ENCODE measurements at places on chromosomes 11 and 22.
A peak's percentile ranks its signal among the peaks of the same experiment; 100 is the strongest.

- H3K4me3 ChIP-seq: peak overlapping the region; percentile 79
- peaks cover 1% of the 10 kb centered on the region for H3K36me3 ChIP-seq
- DNase-seq: no peak
- H3K27me3 ChIP-seq: peaks cover 27% of the 10 kb centered on the region
- peak overlapping the region; percentile 29 for H3K27ac ChIP-seq
- H3K4me1 ChIP-seq: peaks cover 20% of the 10 kb centered on the region
Measured at GRCh38 chr11:123429336-123429735, 733 bp upstream of the GRAMD1B start.

DNA sequence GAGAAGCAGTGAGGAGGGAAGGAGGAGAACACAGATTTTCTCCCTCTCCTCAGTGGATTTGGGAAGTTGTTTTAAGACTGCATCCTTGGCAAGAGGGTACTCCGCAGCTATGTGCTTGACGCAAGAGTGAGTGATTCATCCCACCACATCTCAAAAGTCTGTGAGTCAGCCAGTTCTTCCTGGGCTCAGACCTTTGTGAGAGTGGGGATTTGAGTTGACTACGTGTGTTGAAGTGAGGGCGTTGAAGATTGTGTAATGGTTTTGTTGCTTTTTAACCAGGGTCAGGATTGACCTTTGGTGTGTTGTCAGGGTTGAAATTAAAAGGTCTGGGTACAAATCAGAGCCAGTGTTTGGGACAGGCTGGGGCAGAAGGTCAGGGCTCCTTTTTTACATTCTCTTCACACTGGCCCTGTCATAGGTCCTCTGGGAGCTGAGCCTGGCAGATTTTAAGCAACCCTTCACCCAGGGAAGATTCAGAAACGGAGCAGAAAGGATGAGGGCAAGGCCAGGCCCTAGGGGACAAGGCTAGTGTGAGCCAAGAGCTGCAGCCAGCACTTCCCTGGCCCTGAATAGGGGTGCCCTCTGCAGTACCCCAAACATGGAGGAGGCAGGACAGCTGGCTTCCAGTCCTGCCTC, 4.2 kb upstream of the C11orf86 start:
- H3K27ac ChIP-seq: no peak overlapping the region
- no peak overlapping the region for H3K4me3 ChIP-seq
- H3K4me1 ChIP-seq: no peaks in the 10 kb centered on the region
- no peaks in the 10 kb centered on the region for H3K36me3 ChIP-seq
- no peak for DNase-seq
- peaks cover 3% of the 10 kb centered on the region for H3K27me3 ChIP-seq

- peaks cover 5% of the 10 kb centered on the region for H3K36me3 ChIP-seq
- no peak for DNase-seq
- no peaks in the 10 kb centered on the region for H3K27me3 ChIP-seq
- peaks cover 26% of the 10 kb centered on the region for H3K4me1 ChIP-seq
Measured at GRCh38 chr22:37662039-37662438, 3.5 kb downstream of the PDXP start.

GRCh38 chr11:9280655-9281301, 15.6 kb upstream of the DENND5A start:
- no peak for DNase-seq
- no peak overlapping the region for H3K4me3 ChIP-seq
- H3K27me3 ChIP-seq: no peaks in the 10 kb centered on the region
- H3K27ac ChIP-seq: no peak overlapping the region
- H3K4me1 ChIP-seq: no peaks in the 10 kb centered on the region
- H3K36me3 ChIP-seq: peaks cover 23% of the 10 kb centered on the region

DNA sequence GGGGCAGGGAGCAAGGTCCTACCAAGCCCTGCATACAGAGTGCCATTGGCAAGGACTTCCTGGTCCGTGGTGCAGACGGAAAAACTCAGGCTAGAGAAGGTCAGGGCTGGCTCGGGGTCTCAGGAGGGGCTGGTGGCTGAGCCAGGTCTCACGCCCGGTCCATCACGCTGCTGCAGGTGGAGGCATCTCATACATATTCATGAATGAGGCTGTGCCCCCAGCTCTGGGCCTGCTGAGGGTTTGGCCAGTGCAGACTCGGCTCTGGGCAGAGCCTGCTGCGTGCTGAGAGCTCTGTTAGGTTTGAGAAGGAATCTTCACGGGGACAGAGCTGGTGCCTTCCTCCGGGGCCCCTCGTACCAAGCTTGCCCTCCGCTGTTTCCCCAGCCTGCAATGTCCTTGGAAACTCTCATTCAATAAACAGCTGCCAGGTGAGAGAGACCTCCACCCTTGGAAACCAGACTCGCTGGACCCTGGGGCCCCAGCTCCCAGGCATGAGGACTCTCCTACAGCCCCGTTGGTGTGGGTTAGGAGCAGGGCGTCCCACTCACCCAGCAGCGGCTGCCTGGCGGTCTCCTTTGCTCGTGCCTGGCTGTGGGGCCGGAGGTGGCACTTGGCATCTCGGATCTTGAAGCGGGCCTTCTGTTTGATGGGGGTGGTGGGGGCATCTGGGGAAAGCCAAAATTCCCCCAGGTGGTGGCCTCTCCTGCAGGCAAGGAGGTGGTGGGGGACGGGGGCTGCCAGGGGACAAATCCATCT, 33.9 kb upstream of the TTLL12 start:
- no peak overlapping the region for H3K4me3 ChIP-seq
- no peaks in the 10 kb centered on the region for H3K36me3 ChIP-seq
- peaks cover 3% of the 10 kb centered on the region for H3K4me1 ChIP-seq
- H3K27ac ChIP-seq: no peak overlapping the region
- H3K27me3 ChIP-seq: peaks cover 49% of the 10 kb centered on the region

- no peak for DNase-seq
- H3K27me3 ChIP-seq: no peaks in the 10 kb centered on the region
- no peaks in the 10 kb centered on the region for H3K36me3 ChIP-seq
- no peak overlapping the region for H3K27ac ChIP-seq
- H3K4me3 ChIP-seq: no peak overlapping the region
Measured at GRCh38 chr11:62008193-62008592, 40.8 kb upstream of the FTH1 start.

DNA sequence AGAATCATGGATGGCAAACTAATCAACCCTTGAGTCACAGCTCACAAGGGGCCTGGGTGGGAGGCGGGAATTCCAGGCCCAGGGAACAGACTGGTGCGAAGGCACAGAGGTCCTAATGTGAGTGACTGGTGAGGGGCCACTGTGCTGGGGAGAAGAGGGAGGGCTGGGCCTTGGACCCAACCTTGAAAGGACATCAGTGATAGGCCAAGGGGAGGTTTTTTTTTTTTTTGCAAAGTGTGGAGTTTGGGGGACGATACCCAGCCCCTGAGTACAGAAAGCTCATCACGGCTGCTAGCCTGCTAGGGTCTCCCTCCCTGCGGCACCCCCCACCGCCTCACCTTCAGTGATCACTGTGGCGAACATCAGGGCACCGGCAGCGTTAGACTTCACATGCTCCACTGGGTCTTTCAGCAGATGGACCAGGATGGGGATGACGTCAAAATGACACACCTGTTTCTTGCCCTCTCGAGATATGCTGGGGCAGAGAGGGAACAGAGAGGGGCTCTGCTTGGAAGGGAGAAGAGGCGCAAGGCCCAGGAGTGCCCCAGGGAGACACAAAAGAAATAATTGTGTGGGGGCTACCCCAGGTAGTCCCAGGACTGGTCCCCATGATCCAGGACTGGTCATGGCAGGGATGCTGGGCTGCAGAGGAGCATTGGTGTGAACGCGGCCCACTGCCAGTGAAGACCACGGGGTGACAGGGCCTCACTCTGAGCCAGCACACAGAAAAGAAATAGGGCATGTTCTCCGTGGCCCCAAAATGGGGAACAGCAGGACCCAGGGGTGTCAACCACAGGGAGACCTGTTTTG, 8.6 kb upstream of the GNAZ start:
- H3K4me1 ChIP-seq: no peaks in the 10 kb centered on the region
- peak; percentile 7 for DNase-seq
- no peak overlapping the region for H3K4me3 ChIP-seq
- H3K36me3 ChIP-seq: no peaks in the 10 kb centered on the region

DNA sequence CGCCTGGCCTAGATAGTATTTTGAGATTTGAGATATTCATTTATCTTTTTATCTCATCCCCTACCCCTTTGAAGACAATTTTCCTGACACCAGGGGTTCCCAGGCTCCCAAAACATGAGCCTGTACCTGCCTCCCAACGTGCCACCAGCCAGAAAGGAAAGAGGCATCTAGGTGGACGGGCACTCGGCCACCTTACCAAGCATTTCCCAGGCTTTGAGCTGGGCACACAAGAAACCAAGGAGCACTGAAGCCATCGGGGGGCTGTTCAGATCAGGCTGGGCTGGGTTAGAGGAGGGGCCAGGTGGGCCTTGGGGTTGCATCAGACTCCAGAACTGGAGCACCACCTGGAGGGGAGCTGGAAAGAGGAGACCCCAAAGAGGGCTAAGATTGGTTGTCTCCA, 28.5 kb upstream of the BAIAP2L2 start:
- H3K27ac ChIP-seq: no peak overlapping the region
- peaks cover 2% of the 10 kb centered on the region for H3K4me1 ChIP-seq
- H3K4me3 ChIP-seq: no peak overlapping the region
- DNase-seq: no peak
- H3K27me3 ChIP-seq: no peaks in the 10 kb centered on the region
- peaks cover 10% of the 10 kb centered on the region for H3K36me3 ChIP-seq

DNA sequence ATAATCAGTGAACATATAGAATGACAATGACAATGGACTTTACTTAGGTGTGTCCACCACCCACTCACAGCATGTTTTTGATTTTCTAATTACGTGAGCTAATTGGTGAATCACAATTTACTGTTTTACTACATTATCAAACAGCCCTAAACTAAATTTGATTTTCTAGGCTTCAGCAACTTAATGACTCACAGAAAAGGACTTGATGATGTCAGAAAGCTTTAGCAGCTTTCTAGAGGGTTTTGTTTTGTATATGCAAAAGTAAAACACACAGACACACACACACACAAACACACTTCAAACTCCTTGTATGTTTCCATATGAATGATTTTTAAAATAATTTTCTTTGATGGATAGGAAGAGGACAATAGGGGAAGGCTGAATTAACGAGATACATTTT, 878.6 kb upstream of the CCDC90B start:
- no peak overlapping the region for H3K27ac ChIP-seq
- no peak for DNase-seq
- no peak overlapping the region for H3K4me3 ChIP-seq

All from progenitor cell of endocrine pancreas (in vitro differentiated cells).